Panc1 (cell line): ENCODE measurements at places on chromosomes 1 and 21. TPM values are rescaled to one million over a fixed set of nuclear protein-coding genes. Genes with fewer than 3 reads are reported as not detected.

The SLAMF1 gene
- total RNA-seq = not detected

The CFAP107 gene
- not detected for total RNA-seq

- DNase-seq = no peak
Observed at GRCh38 chr1:107940701-107941100, 24.3 kb downstream of the VAV3 start.

GRCh38 chr1:108054396-108054795 lies 89.4 kb upstream of the VAV3 start:
- no peak for DNase-seq

DNA sequence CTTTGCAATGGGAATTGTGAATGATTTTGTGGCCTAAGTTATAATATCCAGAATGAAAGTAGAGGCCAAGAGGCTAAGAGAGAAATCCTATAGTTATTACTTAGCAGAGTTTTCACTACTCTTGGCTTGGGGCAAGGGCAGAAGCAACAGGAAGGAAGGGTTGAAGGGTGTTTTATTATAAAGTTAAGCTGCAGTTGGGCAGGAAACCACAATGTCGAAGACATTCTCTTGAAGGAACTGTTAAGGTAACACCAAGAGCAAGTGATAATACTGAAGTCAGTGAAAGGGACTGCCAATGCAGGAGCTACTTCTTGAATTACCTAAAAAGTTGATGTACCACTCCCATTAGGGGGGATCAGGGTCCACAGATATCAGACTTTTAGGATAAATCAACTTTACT lies 8.3 kb downstream of the XCL2 start:
- DNase-seq = no peak

The SH2D1B gene
- not detected for total RNA-seq

The CHI3L1 gene
- 0.10 TPM for total RNA-seq

- DNase-seq = peak; percentile 45
Observed at GRCh38 chr1:11645670-11646265, 8.5 kb downstream of the FBXO2 start.

- no peak for DNase-seq
Observed at GRCh38 chr1:106613861-106614260, 442.6 kb upstream of the PRMT6 start.

The SRRM1 gene
- total RNA-seq = 160 TPM

GRCh38 chr1:107623431-107623830 lies 341.5 kb downstream of the VAV3 start:
- no peak for DNase-seq

DNA sequence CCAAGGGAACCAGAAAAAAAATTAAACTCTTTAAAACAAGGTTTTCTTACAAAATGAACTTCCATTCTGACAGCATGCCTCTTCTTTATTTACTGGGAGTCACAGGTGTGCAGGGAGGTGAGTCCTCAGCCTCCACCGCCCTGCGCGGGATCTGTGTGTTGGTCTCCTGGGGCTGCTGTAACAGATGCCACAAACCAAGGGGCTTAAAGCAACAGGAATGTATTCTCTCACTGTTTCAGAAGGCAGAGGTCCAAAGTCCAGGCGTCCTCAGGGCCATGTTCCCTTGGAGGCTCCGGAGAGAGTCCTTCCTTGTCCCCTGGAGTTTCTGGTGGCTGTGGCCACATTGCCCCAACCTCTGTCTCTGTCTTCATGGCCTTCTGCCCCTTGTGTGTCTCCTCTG lies 123.6 kb upstream of the C1orf174 start:
- no peak for DNase-seq

- DNase-seq = no peak
Observed at GRCh38 chr1:30596891-30597290, 126.5 kb downstream of the MATN1 start.

The SPRR2E gene
- not detected for total RNA-seq

The PLA2G5 gene
- not detected for total RNA-seq

The EDN2 gene
- total RNA-seq = not detected

The NR0B2 gene
- 5.2 TPM for total RNA-seq

GRCh38 chr1:14737561-14738094 lies 139.1 kb downstream of the KAZN start:
- DNase-seq = no peak

DNA sequence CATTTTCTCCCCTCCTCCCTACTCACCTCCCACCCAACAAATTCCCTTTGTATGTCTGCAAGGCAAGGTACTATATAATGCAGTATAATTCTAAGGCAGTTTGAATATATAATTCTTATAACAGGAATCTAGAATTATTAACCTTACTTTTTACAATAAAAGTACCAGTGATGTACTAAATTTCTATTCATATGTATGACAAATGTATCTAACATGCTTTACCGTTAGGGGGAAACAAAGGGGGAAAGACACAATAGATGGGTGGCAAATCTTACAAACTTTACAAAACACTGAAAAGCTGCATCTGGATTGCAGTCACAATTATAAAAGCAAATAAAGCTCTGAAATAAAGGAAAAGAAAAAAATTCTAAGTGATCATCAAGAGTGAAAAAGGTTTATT lies 2.3 kb downstream of the PIK3R3 start:
- DNase-seq = no peak

The HTR6 gene
- total RNA-seq = 0.10 TPM

GRCh38 chr1:92273039-92273438 lies 25.7 kb downstream of the GLMN start:
- DNase-seq = no peak

DNA sequence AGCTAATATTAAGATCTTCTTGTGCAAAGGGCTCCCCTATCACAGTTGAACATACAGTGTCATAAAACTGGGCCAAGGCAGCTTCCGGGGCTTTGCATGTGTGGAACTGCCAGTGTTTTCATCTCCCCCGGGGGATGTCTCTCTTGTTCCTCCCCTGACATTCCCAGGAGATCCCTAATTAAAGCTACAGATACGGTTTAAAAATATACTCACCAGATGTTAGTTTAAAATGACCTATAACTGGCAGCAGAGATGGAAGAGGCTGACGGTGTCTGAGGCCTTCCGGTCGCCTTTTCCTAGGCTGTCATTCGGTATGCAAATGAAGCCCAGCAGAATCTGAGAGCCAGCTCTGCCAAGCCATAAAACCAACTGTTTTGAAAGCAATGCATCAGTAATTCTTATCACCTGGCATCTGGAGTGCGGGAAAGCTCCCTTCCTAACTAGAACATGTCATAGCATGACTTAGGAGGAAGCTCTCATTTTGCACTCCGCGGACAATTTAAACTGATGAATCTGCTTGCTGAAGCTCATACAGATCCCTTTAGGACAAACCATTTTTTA lies 436.5 kb upstream of the VAMP3 start:
- DNase-seq = no peak
